Myometrial cell (primary cell): ENCODE measurements at places on chromosomes 4 and X. TPM values are rescaled to one million over a fixed set of nuclear protein-coding genes. Genes with fewer than 3 reads are reported as not detected.

C4orf33 gene
- total RNA-seq, result 10.5 and 11.8 TPM in 2 replicates

GAB1 gene
- 4.9 and 8.0 TPM in 2 replicates for total RNA-seq

CD38 gene
- total RNA-seq, result not detected in 2 replicates

ZNF185 gene
- 2.5 and 3.2 TPM in 2 replicates for total RNA-seq

EGF gene
- total RNA-seq, result under 0.01 and 1.9 TPM in 2 replicates

UGT2A3 gene
- not detected in 2 replicates for total RNA-seq

BANK1 gene
- total RNA-seq, result 0.29 TPM in 1 of 2 replicates, not detected in the other

VSIG4 gene
- total RNA-seq, result not detected in 2 replicates

CXCL11 gene
- not detected in 2 replicates for total RNA-seq

TEX13D gene
- not detected in 2 replicates for total RNA-seq

EIF1AX gene
- 54.8 and 68.1 TPM in 2 replicates for total RNA-seq

ATP2B3 gene
- total RNA-seq, result not detected in 2 replicates

MAP7D2 gene
- total RNA-seq, result not detected in 2 replicates

PASD1 gene
- total RNA-seq, result not detected in 2 replicates

DAPP1 gene
- total RNA-seq, result not detected in 2 replicates

AKAP14 gene
- total RNA-seq, result not detected in 2 replicates
